ENCODE measurements at places on chromosomes 5 and 9.
A peak's percentile ranks its signal among the peaks of the same experiment; 100 is the strongest.

DNA sequence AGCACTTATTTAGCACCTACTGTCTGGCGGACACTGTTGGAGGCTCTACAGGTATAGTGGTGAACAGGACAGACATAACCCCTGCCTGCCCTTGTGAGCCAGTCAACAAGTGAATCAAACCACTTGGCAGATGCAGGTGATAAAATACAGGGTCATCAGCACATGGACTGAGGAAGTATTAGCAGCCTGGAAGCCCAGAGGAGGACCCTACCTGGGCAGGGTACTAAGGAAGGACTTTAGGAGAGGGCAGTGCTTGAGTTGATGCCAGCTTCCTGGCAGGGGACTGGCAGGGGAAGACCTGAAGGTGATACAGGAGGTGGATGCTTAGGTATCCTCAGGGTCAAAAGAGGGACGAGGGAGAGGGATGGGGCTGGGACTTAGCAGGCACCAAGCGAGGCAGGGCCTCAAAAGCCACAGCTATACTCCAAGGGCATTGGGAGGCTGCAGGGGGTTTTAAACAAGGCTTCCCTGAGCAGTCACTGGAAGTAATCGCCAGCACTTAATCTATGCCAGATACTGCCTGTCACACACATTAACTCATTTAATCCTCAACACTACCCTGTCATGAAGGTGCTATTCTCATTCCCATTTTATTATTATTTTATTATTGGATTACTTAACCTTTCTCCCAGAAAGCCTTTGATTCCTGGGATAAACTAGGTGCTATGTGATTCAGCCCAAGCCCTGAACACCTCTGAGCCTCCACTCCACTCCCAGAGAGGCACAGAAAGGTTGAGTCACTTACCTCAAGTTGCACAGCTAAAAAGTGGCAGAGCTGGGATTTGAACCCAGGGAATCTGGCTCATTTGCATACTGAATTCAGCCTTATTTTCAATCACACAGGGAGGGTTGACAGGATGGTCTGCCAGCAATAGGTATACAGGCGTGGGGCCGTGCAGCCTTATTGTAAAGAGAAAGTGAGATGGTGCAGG lies 63.8 kb upstream of the ORM1 start:
- no peaks in the 10 kb centered on the region for H3K36me3 ChIP-seq
- H3K4me1 ChIP-seq: no peaks in the 10 kb centered on the region
- no peak overlapping the region for H3K4me3 ChIP-seq
- H3K27me3 ChIP-seq: no peaks in the 10 kb centered on the region
- no peak for DNase-seq
- H3K27ac ChIP-seq: no peak overlapping the region

DNA sequence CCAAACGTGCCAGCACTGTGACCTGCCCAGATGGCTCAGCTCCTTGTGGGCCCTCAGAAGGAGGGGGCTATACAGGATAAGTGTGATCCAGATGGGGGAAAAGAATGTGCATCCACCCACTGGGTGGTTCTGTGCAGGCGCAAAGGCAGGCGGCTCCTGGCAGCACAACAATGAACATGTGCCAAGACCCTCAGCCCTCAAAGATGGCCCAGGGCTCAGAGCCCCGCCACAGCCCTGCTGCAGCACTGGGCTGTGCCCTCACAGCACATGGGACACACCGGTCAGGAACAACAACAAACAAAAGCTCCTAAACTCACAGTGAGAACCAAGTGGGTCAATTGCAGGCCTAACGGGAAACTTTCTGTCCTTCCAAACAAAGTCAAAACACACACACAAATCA lies 4.7 kb downstream of the SEMA4D start:
- H3K4me3 ChIP-seq: no peak overlapping the region
- no peaks in the 10 kb centered on the region for H3K4me1 ChIP-seq
- DNase-seq: no peak
- no peaks in the 10 kb centered on the region for H3K36me3 ChIP-seq
- H3K27ac ChIP-seq: no peak overlapping the region

DNA sequence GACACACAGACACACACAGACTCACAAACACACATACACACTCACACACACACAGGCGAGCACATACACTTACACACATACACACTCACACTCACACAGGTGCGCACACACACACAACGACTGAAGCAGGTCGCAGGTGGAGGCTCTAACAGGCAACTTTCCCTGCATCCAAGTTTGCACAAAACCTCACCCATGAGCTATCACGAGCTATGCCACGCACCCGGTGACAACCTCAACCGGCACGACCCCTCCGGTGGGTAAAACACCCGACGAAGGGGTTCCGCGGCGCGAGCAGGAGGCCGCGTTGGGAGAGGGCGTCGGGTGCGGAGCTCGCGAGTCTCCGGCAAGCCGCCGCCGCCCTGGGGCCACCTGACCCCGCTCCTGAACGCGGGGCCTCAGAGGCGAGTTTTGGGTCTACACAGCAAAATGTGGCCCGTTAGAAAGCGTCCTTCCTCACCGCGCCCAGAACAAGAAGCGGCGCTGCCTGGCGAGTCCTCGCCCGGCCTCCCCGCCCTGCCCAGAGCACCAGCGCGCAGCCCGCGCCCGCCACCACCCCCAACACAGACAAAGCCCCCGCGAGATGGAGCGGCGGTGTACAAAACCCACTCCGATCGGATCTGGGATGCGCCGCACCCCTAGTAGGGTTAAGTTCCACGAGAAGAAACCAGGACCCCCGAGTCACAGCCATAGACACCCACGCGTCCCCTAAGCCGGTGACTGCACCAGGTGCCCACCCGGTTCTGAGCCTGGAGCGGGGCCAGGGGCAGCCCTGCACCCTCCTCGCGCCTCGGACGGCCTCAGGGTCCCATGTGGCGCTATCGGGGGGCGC lies 665 bp downstream of the SLC6A3 start:
- peaks cover 17% of the 10 kb centered on the region for H3K4me1 ChIP-seq
- peak; percentile 48 for DNase-seq
- no peaks in the 10 kb centered on the region for H3K27me3 ChIP-seq
- H3K4me3 ChIP-seq: no peak overlapping the region

- no peak overlapping the region for H3K27ac ChIP-seq
- DNase-seq: no peak
- H3K4me3 ChIP-seq: no peak overlapping the region
- H3K27me3 ChIP-seq: no peaks in the 10 kb centered on the region
Measured at GRCh38 chr5:71482132-71482531, 26.7 kb downstream of the BDP1 start.

DNA sequence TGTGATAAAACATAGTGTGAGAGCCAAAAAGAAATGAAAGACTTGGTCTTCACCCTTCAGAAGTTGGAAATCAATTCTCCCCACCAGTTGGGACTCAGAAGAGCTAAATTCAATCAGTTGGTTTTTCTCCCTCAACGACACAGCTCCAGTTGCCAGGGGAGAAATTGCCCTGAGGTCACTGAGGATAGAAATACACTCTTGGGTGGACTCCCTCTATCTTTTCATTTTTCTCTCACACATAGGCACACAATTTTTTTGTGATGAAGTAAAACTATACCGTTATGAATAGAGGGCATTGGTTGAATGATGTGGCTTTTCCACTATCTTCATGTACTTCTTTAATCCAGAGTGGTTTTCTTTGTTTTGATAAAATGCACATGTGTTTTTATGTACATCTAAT lies 80.2 kb downstream of the ZNF366 start:
- no peaks in the 10 kb centered on the region for H3K27me3 ChIP-seq
- H3K36me3 ChIP-seq: no peaks in the 10 kb centered on the region
- peaks cover 14% of the 10 kb centered on the region for H3K4me1 ChIP-seq
- peak overlapping the region; percentile 68 for H3K27ac ChIP-seq
- H3K4me3 ChIP-seq: no peak overlapping the region

- H3K27me3 ChIP-seq: no peaks in the 10 kb centered on the region
- peaks cover 78% of the 10 kb centered on the region for H3K4me1 ChIP-seq
- H3K4me3 ChIP-seq: no peak overlapping the region
- no peak for DNase-seq
- H3K27ac ChIP-seq: peak overlapping the region; percentile 21
Measured at GRCh38 chr5:159027504-159027903, 72.2 kb downstream of the EBF1 start.

DNA sequence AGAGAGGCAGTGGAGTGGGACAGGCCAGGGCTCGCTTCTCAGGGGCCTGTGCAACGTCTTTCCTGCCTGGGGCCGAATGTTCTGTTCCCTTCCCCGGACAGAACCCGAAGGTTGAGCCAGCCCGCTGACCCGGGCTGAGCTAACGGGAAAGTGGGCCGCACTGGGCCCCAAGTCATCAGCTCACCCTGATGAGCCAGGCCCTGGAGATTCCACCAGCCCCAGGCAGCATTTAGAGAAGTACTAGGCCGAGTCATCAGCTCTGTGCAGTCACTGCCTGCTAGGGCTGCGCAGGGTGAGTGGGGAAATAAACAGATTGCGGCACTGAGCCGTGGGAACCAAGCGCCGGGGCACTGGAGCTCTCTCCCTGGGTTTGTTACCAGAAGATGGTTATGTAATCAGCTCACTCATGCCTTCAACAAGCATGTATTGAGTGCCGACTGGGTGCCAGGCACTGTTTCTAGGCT lies 29.1 kb upstream of the DUSP1 start:
- peak; percentile 88 for DNase-seq
- no peaks in the 10 kb centered on the region for H3K36me3 ChIP-seq
- H3K27me3 ChIP-seq: no peaks in the 10 kb centered on the region

- DNase-seq: no peak
- no peaks in the 10 kb centered on the region for H3K36me3 ChIP-seq
- no peak overlapping the region for H3K4me3 ChIP-seq
- no peaks in the 10 kb centered on the region for H3K27me3 ChIP-seq
- no peaks in the 10 kb centered on the region for H3K4me1 ChIP-seq
Measured at GRCh38 chr5:152137063-152137462, 212.4 kb upstream of the GLRA1 start.

GRCh38 chr5:35456506-35456905 lies 161.2 kb upstream of the SPEF2 start:
- no peak overlapping the region for H3K4me3 ChIP-seq
- H3K4me1 ChIP-seq: no peaks in the 10 kb centered on the region
- no peak for DNase-seq
- no peaks in the 10 kb centered on the region for H3K27me3 ChIP-seq
- no peak overlapping the region for H3K27ac ChIP-seq

DNA sequence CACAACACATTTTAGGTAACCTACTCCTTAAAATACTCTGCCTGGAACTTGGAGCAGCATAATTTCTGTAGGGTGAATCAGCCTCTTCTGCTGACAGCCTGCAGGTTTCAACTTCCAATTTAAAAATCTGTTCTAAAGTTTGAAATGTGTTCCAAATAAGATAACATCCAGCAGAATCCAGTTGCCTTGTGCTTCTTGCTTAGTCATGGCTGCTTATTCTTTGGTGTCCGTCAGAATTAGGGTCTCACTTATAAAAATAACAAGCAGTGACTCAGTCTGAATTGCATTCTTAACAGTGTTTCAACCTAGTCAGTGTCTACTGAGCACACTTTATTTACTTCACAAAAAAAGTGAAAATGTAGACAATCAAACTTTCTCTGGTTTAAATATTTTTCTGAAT lies 3.7 kb downstream of the CDH6 start:
- H3K4me1 ChIP-seq: peaks cover 9% of the 10 kb centered on the region
- H3K36me3 ChIP-seq: no peaks in the 10 kb centered on the region
- no peaks in the 10 kb centered on the region for H3K27me3 ChIP-seq
- peak overlapping the region; percentile 61 for H3K27ac ChIP-seq
- DNase-seq: no peak

DNA sequence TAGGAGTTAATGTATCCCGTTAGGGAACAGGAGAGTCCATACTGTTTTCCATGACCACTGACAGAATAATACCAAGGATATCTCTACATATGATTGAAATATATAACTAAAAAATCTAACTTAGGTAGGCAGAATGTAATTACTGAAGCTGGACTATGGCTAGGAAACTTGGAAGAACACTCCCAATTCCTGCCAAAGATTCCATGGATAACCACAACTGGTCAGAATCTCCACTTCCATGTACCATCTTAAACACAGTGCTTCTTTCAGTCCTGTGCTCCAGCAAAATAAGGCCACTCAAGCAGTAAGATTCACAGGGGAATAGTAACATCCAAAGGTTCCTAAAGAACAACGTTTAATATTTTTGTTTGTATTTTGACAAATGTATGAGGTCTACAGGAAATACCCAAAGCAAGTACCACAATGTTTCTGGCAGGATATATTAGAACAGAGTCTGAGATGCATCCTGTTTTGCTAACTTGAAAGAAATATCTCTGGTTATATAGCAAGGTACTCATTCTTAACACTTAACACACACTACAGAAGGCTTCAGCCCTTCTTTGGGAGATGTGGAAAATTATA lies 295.0 kb downstream of the ADAMTS6 start:
- H3K4me3 ChIP-seq: no peak overlapping the region
- H3K27me3 ChIP-seq: no peaks in the 10 kb centered on the region
- no peak for DNase-seq
- H3K36me3 ChIP-seq: no peaks in the 10 kb centered on the region
- no peaks in the 10 kb centered on the region for H3K4me1 ChIP-seq
- H3K27ac ChIP-seq: no peak overlapping the region

DNA sequence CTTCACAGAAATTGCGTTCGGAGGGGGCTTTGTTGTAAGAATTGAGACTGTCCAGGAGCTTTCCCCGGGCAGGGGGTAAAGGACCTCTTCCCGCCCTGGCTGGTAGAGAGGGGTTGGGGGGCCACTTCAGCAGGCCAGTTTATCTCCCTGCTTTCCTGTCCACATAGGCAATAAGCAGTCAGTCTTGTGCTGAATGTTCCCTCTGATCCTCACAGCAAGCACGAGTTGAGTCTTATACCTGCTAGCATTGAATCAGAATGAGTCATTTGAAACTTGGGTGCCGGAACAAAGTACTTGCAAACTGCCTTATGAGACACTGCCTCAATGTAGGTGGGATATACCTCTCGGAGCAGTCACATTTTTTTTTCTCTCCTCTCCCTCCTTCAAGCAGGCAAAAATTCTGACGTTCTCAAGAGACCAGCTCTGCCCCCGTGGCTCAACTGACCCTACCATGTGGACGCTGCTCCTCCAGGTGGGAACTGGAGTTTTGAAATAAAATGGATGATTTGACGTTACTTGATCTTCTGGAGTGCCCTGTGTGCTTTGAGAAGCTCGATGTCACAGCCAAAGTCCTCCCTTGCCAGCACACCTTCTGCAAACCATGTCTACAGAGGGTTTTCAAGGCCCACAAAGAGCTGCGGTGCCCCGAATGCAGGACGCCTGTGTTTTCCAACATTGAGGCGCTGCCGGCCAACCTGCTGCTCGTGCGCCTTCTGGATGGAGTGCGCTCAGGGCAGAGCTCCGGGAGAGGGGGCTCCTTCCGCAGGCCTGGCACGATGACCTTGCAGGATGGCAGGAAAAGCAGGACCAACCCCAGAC lies 1.3 kb downstream of the SH3RF2 start:
- DNase-seq: no peak
- no peaks in the 10 kb centered on the region for H3K36me3 ChIP-seq
- H3K27ac ChIP-seq: peak overlapping the region; percentile 66
- no peaks in the 10 kb centered on the region for H3K27me3 ChIP-seq
- peaks cover 43% of the 10 kb centered on the region for H3K4me1 ChIP-seq

- H3K4me1 ChIP-seq: no peaks in the 10 kb centered on the region
- H3K27ac ChIP-seq: no peak overlapping the region
- H3K27me3 ChIP-seq: no peaks in the 10 kb centered on the region
- DNase-seq: no peak
Measured at GRCh38 chr9:92147030-92147851, 32.0 kb upstream of the SPTLC1 start.
